Stimulated activated CD4-positive, alpha-beta T cell treated with anti-CD3 and anti-CD28 coated beads, TNF-alpha, amount 100 ng/mL, for 4 hours (primary cell): ENCODE measurements at places on chromosomes 3 and 15.
A peak's percentile ranks its signal among the peaks of the same experiment; 100 is the strongest.

DNA sequence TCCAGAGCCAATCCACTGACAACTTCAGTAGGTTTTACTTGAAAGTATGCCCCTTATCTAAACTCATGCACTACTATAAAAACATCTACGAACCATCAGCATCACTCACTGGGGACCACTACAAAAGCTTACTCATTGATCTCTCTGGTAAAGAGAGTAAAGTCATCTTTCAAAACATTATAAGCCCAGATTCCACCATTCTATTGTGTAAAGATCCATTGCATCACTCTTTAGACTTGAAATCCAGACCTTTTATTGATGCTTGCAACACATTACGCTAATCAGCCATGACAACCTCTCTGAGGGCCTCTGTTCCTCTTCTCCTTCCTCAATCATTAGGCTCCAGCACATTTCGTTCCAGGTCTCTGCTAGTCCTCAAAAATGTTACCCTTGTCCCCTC is 248.9 kb upstream of the WNT5A start:
- no peak for DNase-seq

- DNase-seq: peak; percentile 10
Measured at GRCh38 chr3:44323341-44323955, 15.1 kb upstream of the TCAIM start.

DNA sequence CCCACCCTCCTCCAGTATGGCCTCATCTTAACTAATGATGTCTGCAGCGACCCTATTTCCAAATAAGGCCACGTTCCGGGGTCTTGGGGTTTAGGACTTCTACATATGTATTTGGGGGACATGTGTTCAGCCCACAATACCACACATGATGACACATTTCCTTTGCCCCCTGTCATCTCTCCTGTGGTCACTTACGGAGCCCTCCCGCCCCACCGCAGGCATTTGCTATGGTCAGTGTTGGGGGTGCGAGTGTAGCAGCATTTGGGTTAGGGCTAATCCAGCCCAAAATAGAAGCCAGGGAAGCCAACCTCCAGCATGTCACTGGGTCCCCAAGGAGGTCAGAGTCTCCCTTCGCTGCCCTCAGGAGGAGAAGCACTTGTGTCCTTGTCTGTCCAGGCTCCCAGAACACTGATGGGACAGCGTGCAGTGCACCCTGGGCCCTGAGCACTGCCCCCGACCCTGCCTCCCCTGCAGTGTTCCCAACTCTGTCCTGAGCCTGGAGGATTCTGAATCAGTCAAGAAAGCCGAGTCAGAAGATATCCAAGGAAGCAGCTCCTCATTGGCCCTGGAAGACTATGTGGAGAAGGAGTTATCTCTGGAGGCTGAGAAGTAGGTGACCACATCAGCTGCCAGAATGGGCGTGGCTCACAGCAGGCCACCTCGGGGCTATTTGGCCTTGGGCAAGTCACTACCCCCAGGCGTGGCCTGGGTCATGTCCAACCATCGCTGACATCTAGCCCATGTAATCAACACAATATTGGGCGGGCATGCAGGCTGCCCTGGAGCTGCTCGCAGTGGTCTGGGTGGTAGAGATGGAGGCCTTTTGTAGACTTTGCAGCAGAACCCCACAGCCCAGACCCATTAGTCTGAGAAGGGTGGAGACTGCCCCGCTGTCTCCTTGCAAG is 46.9 kb upstream of the FGD5 start:
- DNase-seq: no peak

- DNase-seq: no peak
Measured at GRCh38 chr15:95429345-95429744, 901.2 kb upstream of the NR2F2 start.

GRCh38 chr3:27451842-27452241 is 32.3 kb downstream of the SLC4A7 start:
- no peak for DNase-seq

DNA sequence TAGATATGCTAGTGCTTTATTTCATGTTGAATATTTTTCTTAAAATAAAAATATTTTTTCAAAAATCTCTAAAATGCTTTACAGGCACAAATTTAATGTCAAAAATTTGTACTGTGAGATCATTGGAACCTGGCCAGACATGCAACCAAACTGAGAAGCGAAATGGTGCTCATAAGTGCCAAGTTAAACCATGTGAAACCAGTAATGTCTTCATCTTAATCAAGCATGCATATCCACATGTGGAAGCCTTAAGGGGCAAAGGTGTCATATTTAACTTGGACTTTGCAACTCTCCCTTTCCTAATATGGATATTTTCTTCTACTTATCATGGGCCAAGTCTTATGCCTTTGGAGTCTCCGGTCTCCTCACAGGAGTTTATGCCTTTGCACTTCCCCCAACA is 208.9 kb upstream of the COL8A1 start:
- DNase-seq: no peak

DNA sequence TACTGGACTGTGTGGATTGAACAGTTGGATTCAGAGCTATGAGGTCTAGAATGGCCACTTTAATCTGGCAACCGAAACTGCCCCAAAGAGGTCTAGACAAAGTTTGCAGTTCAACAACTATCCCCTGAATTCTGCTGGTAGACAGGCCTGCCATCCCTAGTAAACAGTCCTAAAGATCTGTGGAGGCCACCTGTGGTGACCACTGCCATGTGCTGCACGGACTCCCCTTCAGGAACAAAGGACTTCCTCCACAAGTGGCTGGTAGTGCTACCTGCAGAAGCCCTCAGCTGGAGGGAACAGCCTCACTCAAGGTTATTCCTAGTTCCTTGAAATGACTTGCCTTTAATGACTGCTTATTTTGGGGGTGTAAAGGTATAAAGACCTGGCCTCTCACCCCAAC is 6.1 kb downstream of the TNFAIP8L3 start:
- DNase-seq: no peak

GRCh38 chr3:45507820-45508317 is 86.7 kb upstream of the LIMD1 start:
- DNase-seq: no peak

DNA sequence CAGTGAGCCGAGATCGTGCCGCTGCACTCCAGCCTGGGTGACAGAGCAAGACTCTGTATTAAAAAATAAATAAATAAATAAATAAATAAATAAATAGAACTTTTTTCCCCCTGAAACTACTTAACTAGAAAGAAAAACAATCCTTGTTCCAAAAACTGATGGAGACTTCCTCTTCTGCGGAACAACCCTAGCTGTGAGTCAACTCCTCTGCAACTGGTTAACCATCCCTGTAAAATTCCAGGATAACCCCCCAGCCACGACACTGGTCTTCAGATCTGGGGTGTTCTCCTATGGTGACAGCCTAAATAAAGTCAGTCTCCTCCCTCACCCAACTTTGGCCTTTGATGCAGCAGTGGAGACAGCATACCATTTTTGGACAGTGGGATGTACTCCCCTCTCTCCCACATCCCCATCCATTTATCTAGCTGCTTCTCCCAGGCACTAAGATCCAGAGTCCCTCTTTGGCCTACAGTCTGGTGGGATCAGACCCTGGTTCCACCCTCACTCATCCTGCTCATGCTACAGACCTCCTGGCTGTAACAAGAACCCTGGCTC is 352.6 kb downstream of the OCA2 start:
- no peak for DNase-seq

DNA sequence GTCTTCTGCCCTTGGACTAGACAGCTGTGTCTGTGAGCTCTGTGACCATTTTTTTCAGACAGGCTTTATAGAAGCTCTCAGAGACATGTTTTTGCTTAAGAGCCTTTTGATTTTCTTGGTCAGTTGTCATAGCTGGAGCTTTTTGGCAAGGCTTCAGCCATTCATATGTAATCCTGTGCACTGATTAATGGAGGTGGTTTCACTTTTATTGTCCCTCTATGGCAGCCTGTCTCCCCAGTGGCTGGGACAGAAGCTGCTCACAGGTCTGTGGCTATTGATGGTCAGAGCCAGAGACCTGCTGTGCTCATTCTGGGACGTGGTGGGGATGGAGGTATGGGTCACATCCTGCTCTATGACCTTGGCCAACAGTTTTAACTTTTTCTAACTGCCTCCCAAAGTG is 226.6 kb upstream of the LRRFIP2 start:
- DNase-seq: no peak
